ENCODE measurements at places on chromosomes 2 and 18. TPM values are rescaled to one million over a fixed set of nuclear protein-coding genes. Genes with fewer than 3 reads are reported as not detected.

The CPO gene
- 0.95 TPM for total RNA-seq

The RFX8 gene
- total RNA-seq = not detected

DNA sequence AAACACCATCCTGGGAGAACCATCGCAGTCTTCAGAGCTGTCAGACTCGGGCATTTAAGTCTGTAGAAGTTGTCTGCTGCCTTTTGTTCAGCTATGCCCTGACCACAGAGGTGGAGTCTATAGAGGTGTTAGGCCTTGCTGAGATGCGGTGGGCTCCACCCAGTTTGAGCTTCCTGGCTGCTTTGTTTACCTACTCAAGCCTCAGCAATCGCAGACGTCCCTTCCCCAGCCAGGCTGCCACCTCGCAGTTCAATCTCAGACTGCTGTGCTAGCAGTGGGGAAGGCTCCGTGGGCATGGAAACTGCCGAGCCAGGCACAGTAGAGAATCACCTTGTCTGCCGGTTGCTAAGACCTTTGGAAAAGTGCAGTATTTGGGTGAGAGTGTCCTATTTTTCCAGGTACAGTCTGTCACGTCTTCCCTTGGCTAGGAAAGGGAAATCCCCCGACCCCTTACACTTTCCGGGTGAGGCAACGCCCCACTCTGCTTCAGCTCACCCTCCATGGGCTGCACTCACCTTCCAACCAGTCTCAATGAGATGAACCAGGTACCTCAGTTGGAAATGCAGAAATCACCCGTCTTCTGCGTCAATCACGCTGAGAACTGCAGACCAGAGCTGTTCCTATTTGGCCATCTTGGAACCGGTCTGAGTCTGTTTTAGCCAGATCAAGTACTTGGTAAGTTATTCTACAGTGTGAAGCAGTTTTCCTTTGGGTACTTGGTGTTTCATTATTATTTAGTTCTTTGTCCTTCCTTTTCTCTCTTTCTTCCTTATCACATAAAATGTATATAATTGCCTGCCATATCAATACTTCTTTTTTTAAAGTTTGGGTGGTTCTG lies 71.5 kb downstream of the CDC42EP3 start:
- no peak overlapping the region for H3K4me3 ChIP-seq
- DNase-seq = no peak
- H3K27ac ChIP-seq = no peak overlapping the region

GRCh38 chr2:134433979-134434378 lies 180.1 kb downstream of the MGAT5 start:
- no peak overlapping the region for H3K4me3 ChIP-seq
- H3K4me1 ChIP-seq = peaks cover 11% of the 10 kb centered on the region
- H3K36me3 ChIP-seq = peaks cover 11% of the 10 kb centered on the region
- H3K27me3 ChIP-seq = no peaks in the 10 kb centered on the region
- no peak overlapping the region for H3K27ac ChIP-seq

- H3K4me3 ChIP-seq = no peak overlapping the region
- H3K27ac ChIP-seq = no peak overlapping the region
- DNase-seq = no peak
- no peaks in the 10 kb centered on the region for H3K27me3 ChIP-seq
- no peaks in the 10 kb centered on the region for H3K36me3 ChIP-seq
These were observed 9.7 kb upstream of the RIF1 start for GRCh38 chr2:151399981-151400380.

DNA sequence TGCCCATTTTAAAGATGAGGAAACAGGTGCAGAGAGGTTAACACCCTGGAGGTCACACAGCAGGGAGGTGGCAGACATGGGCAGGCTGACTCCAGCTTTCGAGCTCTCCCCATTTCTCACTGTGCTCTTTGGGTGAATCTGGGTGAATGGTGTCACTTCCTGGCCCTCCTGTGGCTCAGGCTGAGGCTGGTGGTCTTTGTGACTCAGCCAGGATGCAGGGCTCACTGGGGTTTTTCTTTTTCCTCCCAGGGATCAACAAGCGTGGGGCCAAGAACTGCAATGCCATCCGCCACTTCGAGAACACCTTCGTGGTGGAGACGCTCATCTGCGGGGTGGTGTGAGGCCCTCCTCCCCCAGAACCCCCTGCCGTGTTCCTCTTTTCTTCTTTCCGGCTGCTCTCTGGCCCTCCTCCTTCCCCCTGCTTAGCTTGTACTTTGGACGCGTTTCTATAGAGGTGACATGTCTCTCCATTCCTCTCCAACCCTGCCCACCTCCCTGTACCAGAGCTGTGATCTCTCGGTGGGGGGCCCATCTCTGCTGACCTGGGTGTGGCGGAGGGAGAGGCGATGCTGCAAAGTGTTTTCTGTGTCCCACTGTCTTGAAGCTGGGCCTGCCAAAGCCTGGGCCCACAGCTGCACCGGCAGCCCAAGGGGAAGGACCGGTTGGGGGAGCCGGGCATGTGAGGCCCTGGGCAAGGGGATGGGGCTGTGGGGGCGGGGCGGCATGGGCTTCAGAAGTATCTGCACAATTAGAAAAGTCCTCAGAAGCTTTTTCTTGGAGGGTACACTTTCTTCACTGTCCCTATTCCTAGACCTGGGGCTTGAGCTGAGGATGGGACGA lies 13.2 kb downstream of the ITM2C start:
- no peak overlapping the region for H3K4me3 ChIP-seq
- peaks cover 64% of the 10 kb centered on the region for H3K36me3 ChIP-seq
- H3K27ac ChIP-seq = no peak overlapping the region
- H3K27me3 ChIP-seq = no peaks in the 10 kb centered on the region
- DNase-seq = peak; percentile 37
- H3K4me1 ChIP-seq = no peaks in the 10 kb centered on the region

DNA sequence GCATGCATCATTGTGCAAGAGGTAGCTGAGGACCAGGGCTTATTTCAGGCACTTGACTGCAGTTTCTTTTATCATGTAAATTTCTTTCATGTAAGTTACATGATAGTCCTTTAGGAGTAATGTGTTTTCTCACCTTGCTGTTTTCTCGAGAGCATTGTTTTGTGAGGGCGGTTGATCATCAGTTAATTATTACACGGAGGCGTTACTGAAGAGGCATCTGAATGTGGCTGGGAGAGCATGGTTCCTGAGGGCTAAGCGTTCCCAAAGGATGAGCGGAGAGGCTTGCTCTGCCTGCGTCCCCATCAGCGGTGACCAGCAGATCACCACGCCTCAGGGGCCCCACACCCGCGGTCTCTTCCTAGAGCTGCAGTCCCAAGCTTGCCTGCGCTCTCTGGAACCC lies 156.1 kb upstream of the NFATC1 start:
- no peak overlapping the region for H3K27ac ChIP-seq
- no peaks in the 10 kb centered on the region for H3K27me3 ChIP-seq
- H3K4me1 ChIP-seq = no peaks in the 10 kb centered on the region
- no peak overlapping the region for H3K4me3 ChIP-seq

DNA sequence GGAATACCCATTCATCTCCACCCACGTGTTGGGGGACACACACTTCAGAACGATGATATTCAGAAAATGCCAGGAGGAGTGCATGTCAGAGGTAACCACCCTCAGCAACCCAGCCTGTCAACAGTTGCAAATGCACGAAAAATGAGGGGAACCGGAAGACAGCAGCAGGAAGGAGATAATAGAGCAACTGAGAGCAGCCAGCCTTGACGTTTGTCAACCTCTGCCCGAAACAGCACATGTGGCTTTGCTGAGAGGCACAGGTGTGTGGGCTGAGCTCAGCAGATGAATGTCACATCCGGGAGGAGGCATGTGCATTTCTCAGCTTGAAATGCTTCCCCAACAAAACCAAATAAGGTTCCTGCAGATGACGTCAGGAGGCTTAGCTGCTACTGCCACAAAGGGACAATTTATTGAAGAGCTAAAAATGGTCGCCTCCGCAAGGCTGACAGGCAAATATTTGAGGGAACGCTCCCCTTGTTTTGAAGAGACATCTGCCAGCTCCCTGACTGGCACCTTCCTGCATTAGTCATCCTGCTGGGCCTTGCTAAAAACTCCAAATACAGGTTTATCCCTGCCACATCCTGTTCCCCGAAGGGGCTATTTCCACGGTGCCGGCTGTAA lies 419.0 kb downstream of the NBAS start:
- H3K4me1 ChIP-seq = peaks cover 7% of the 10 kb centered on the region
- H3K36me3 ChIP-seq = no peaks in the 10 kb centered on the region
- H3K4me3 ChIP-seq = no peak overlapping the region
- DNase-seq = no peak
- H3K27me3 ChIP-seq = no peaks in the 10 kb centered on the region

DNA sequence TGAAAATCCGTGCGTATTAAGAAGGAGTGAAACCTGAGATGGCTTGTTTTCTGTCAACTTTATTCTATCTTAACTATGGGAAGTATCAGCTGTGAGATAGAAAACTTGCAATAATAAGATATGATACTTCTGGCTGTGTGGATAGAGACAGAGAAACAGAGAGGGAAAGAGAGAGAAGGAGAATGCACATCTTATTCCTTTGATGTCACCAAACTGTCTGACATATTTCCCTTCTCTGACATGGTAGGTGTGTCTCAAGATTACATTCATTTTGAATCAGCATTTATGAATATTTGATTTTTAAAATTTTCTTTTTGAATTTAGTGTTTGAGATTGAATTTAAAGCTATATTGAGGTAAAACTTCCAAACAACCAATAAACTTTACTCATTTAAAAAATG lies 69.4 kb downstream of the CDC42EP3 start:
- H3K27ac ChIP-seq = no peak overlapping the region
- DNase-seq = no peak
- no peak overlapping the region for H3K4me3 ChIP-seq
- H3K4me1 ChIP-seq = no peaks in the 10 kb centered on the region
- no peaks in the 10 kb centered on the region for H3K27me3 ChIP-seq
- no peaks in the 10 kb centered on the region for H3K36me3 ChIP-seq

- H3K27ac ChIP-seq = no peak overlapping the region
- DNase-seq = peak; percentile 39
- peaks cover 13% of the 10 kb centered on the region for H3K27me3 ChIP-seq
These were observed 12.5 kb upstream of the INPP5D start for GRCh38 chr2:233047667-233048066.

DNA sequence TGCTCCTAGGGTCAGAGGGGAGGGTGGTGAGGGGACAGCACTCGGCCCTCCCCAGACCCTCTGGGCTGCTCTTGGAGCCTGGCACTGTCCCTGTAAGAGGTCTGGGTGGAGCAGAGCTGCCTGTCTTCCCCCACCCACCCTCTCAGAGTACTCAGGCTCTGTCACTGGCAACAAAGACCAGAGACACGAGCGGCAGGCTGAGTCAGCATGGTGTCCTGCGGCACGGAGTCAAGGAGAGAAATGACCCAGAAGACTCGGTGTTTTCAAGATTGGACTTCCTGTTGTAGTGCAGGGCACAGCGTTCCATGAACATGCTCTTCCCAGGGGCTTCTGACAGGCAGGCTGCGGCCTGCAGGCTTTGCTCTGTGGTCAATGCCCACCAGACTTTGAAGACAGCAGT lies 19.9 kb downstream of the SIGLEC15 start:
- H3K27me3 ChIP-seq = no peaks in the 10 kb centered on the region
- no peak overlapping the region for H3K4me3 ChIP-seq
- no peaks in the 10 kb centered on the region for H3K4me1 ChIP-seq
- H3K27ac ChIP-seq = no peak overlapping the region
- H3K36me3 ChIP-seq = peaks cover 9% of the 10 kb centered on the region

DNA sequence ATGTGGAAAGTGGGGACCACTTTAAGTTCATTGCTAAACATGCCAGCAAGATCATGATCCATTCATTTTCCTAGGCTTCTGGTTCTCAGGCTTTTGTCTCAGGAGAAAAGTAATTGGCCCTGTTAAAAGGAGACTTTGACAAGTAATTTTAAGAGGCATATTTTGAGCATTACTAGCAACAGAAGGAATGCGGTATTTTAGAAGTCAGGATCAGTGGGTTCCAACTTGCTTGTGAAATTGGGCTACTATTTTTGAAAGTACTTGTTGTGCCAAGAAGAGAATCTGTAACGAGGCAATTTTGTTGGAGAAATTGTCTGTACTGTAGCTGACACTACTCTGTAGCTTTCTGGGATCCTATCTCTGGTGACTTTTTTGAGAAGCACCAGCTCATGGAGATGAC lies 59.4 kb downstream of the CERS6 start:
- no peaks in the 10 kb centered on the region for H3K27me3 ChIP-seq
- DNase-seq = no peak
- no peak overlapping the region for H3K27ac ChIP-seq

GRCh38 chr2:54955358-54956110 lies 94.7 kb downstream of the RTN4 start:
- H3K36me3 ChIP-seq = no peaks in the 10 kb centered on the region
- H3K27ac ChIP-seq = no peak overlapping the region
- no peak overlapping the region for H3K4me3 ChIP-seq
- H3K4me1 ChIP-seq = no peaks in the 10 kb centered on the region
- H3K27me3 ChIP-seq = no peaks in the 10 kb centered on the region

Data from endodermal cell (in vitro differentiated cells).